ENCODE measurements at places on chromosomes 3 and 15.

GRCh38 chr15:71273731-71274447, 158.6 kb downstream of the THSD4 start:
- no peak for DNase-seq

GRCh38 chr15:95887666-95888390, 442.7 kb upstream of the NR2F2 start:
- DNase-seq = no peak

- DNase-seq = no peak
Observed at GRCh38 chr3:183680061-183680460, 17.5 kb upstream of the YEATS2 start.

- DNase-seq = peak; percentile 9
Observed at GRCh38 chr3:171614318-171614921, 154.2 kb upstream of the TNIK start.

DNA sequence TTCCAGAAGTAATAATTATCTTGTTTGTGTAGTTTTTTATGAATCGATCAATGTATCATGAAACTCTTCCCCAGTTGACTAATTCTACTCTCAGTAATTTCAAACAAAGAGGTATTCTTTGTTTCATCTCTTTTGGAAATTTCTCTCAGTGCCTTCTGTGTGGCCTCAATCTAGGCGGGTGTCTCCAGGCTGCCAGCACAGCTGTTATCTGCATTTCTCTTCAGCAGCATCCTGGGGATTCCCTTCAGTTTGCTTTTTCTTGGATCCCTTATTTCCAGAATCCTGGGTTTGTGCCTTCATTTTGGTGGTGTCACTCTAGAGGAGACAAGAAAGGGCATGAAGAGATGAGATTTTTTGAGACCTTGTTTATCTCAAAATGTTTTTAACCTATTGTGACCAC, 22.7 kb downstream of the NIPA2 start:
- DNase-seq = no peak

DNA sequence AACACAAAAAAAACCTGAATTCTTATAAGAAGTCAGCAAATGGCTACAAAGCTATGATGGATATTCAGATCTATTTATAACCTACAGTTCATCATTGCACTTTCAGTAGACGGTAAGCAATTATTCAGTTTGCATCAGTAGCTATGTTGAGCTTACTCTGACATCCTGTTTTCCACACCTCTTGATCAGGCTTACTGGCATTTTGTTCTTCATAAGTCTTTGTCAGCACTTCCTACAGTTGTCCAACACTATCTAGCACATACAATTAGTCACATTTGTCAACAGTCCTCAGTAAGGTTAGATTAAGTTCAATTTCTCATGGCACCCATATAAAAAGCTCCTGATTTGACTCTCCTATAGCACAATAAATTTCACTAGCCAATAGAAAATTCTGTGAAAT, 71.2 kb upstream of the ST3GAL6 start:
- no peak for DNase-seq

GRCh38 chr3:166304584-166304983, 467.4 kb upstream of the BCHE start:
- DNase-seq = no peak

- no peak for DNase-seq
Observed at GRCh38 chr3:162366166-162366766, 869.7 kb downstream of the OTOL1 start.

DNA sequence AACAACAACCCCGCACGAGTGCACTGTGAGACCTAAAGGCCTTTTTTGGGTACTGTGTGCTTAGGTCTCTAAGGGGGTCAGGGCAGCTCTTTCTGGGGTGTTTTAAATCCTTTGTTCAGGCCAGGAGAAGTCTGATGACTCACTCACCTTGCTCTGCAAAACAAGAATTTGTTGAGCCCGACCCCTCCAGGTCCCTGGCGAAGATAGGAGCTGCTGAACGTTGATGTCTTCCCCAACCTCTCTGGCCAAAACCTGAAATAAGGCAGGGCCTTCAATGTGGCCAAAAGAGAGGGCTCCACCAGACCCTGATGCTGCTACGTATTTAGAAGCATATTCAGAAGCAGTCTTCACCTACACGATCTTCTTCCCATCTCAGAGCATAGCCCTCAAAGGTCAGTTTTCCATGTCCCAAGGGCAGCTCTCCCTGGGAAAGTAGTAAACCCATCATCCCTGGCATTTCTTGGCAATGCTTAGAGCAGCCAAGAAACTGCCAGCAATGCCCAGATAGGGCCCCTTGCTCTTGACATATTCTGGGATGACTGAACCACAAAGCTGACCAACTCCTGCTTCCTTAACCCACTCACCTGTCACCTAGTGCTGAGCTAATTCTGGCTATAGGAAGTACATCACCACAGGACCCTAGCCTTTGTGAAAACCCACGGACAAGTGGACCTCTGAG, 27.1 kb downstream of the CCDC13 start:
- DNase-seq = peak; percentile 15

GRCh38 chr3:184715943-184716621, 4.2 kb upstream of the MAGEF1 start:
- no peak for DNase-seq

- no peak for DNase-seq
Observed at GRCh38 chr3:95721938-95722337, 1092.5 kb upstream of the EPHA6 start.

- DNase-seq = peak; percentile 2
Observed at GRCh38 chr3:61353382-61353781, 102.1 kb upstream of the FHIT start.

DNA sequence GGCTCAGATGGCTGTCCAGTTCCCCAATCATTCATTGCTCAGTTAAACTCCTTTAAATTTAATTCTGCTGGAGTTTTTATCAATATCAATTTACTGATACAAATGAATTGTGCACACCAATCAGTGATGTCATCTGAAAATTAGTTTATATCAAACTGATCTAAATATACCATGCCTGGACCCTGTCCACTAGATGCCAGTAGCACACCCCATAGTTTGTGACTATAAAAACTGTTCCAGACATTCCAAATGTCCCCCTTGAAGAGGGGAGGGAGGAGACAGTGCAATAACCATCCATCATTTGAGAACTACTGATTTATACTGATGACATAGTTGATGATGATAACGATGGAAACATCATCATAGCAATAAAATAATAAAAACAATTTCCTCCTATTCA, 232.1 kb downstream of the MAGI1 start:
- no peak for DNase-seq

DNA sequence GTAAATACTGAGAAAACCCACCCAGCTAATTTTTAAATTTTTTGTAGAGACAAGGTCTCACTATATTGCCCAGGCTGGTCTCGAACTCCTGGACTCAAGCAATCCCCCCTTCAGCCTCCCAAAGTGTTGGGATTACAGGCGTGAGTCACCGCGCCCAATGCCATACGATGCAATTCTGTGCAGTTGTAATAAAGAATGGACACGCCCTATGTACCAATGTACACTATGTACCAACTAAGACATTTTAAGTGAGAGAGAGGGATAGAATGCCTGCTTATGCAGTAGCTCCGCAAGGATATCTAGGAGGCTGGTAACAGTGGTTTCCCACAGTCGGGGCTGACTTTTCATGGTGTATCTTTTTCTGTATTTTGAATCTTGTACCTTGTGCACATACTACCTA, 14.6 kb downstream of the ZNF710 start:
- no peak for DNase-seq

- no peak for DNase-seq
Observed at GRCh38 chr3:43692971-43693370, 2.2 kb downstream of the ABHD5 start.

DNA sequence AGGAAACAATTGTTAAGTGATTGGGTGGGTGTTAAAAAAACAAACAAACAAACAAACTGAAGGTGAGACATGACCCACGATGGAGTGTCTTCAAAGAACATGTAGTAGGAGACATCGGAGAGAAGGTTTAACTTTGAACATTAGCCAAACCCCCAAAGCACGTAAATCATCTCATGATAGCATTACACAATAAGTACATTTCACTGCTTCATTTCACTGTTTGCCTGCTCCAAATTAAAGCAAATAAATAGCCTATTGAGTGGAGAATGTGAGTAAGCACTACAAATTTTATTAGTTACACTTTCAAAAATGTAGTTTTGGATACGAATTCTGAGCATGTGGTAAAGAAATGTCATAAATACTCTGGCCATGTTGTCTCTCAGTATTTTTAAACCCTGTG, 287.0 kb downstream of the SI start:
- no peak for DNase-seq

DNA sequence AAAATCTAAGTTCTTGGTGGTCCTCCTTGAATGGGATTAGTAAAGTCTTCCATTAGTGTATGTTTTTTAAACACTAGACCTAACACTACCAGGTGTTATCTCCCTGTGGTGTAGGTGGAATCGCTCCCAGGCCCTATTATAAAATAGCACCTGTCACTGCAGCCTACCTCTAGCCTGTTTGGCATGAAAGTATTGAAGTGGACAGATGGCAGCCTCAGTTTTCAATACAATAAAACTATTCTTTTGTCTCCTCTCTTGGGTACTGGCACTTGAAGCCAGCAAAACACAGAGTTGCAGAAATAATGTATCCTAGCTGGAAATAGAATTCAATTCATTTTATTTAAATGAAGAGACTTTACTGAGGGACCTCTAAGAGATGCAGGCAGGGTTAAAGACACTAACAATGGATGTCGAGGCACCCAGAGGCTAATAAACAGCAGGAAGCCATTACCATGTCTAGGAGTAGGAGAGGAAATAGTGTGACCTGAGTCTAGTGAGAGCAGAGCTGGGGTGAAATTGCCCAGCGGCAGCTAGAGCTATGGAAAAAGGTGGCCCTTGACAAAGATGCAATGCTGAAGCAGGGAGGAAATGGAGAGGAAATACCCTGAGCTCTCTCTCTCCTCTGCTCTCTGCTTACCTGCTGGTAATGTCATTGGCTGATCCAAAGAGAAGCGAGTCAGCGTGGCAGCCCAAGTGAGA, 49.1 kb upstream of the TMEM158 start:
- DNase-seq = peak; percentile 86

DNA sequence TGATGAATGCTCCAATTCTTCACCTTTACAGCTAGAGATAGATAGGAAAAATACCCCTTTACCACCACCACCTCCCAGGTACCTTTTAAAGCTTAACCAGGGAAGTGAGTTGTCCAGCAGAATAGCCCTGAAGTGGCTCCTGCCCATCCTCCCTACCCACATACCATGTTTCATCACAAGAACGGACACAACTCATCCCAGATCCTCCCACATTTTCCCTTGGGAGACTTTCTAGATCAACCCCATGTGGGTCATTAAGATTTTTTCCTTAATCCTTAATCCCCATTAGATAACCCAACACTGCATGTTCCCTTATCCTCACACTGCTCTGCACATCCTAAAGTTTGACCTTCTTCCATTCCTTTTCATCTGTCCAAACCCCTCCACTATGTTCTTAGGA, 69.3 kb downstream of the CHST2 start:
- no peak for DNase-seq

GRCh38 chr15:98889930-98890695, 117.5 kb downstream of the PGPEP1L start:
- no peak for DNase-seq

GRCh38 chr15:52113235-52113634, 660 bp upstream of the BCL2L10 start:
- DNase-seq = no peak

- DNase-seq = no peak
Observed at GRCh38 chr3:45642731-45643152, 46.5 kb upstream of the SACM1L start.

- no peak for DNase-seq
Observed at GRCh38 chr15:98684436-98684835, 36.1 kb downstream of the IGF1R start.

DNA sequence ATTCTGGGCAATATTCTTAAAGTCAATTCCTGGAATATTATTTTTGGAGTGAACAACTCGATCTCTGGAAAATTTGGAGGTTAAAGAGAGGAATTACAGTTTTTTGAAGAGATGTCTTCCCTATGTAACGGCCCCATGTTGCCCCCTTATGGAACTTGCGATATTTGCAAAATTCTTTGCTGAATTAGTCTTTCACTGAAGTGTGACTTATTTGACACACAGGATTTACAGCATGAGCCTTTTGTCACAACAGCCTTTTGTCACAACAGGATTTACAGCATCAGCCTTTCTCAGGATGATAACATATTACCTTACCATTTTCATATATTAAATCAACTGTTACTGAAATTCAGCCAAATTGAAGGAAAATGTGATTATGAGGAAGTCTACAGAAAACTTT, 37.8 kb upstream of the SPTSSB start:
- DNase-seq = peak; percentile 70

DNA sequence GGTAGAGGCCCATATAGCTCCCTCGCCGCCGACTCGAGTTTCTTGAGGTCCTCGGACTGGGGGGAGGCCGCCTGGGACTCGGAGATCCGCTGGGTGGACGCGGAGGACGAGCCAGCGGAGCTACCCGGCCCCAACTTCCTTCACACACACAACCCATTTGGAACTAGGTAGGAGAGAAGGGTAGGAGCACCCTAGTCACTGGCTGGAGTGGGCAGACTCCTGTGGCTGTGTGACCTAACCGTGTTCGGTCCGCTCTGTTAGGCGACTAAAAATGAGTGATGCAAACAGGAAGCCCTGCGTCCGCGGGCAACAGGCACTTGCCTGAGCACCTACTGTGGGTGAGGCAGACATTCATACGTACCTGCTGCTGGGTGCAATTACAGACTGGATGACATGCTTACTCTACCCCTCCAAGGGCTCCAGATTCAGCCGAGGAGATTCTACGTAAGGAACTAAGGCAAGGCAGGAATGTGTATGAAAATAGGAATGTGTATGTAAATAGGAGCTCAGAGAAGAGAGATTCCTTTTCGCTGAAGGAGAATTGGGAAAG, 4.6 kb upstream of the SIN3A start:
- peak; percentile 58 for DNase-seq

DNA sequence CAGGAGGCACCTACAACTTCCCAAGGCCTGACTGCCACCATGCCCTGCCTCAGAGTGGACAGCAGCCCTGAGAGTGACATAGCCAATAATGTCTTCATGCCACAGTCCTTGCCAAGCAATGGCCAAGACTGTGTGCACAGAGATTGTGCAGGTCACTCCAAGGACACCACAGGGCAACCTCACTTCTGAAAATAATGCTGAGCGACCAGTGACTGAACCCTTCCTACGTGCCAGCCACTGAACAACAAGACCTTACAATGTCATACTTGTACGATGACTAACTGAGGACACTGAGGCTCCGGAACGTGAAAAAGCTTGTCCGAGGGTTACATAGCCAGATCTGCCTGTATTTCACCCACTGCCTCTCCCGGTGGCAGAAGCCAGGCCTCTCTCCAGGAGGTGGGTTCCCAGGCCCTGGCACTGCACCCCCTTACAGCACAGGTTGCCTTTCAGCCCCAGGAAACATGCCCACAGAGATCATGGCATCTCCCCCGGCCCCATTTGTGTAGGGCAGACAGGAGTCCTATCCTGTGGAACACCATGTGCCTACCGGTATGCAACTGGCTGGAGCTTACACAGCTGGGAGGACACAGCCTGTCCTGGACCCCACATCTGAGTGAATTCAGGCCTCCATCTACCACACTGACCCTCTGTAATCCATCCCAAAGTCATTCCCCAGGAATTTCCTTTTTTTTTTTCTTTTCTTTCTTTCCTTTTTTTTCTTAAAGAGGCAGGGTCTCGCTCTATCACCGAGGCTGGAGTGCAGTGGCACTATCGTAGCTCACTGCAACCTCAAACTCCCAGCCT, 72.3 kb downstream of the SLC12A8 start:
- no peak for DNase-seq
